ENCODE measurements at places on chromosomes 3 and 15.

DNA sequence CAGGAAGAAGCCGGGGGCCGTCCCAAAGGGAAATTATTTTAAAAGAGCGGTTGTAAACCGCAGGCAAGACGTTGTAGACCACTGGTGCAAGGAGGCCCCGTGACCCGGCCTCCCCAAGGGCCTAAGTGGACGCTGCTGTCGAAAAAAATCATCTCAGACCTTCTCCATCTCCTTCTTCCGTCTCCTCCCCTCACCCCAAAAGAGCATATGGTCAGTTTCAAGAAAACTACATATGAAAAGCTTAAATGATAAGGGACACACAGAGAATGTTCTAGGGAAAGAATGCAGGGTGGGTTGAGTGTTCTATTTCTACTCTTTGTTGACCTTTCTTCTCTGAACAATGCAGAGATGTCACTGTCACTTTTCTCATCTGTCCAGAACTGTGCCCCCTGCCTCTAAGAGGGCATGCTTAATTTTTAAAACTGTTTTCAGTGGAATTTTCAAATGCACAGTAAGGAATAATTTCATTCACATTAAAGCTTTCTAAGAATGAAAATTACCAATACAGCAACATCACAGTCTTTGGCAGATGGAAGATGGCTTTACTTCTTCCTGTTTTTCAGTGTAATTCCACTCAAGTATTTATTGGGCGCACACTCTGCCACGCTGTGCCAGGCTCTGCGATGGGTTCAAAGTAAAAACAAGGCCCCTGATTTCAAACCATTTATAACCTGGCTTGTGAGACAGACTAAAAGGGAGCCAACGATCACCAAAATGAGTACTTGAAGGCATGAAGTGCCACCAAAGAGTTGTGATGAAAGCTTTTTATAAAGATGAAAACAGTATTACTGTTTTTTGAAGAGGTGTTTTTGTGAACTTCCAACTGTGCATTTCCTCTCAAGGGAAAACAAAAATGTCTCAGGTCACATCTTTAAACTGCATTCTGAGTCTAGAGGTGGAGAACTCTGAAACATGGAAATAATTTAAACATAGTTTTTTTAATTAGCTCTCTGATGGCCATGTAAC lies 891 bp upstream of the TOP2B start:
- no peak for DNase-seq

DNA sequence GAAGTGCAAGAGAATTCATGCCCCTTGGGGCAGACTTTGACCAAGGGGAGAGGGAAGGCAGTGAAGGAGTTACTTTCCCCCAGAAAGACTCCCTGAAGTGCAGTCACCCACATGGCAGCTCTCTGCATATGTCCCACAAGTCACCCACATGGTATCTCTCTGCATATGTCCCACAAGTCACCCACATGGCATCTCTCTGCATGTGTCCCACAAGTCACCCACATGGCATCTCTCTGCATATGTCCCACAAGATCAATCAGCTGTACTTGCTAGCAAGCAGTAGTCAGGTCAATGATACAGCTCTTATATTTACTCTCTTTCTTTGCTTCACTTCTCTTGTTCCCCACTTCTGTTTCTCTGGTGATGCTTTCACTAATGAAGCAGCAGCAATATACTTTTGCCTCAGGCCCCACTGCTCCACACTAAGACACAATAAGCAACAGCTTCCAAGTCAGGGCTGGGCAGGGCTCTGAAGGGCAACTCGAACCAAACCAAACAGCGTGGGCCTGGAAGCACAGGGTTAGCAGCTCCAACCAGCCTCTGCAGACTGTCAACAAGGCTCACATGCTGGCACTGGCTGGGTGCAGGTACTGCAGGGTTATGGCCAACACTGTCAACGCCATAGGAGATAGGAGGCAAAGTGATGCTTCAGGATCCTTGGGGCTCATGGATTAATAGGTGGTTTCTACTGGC lies 46.7 kb downstream of the THBS1 start:
- no peak for DNase-seq

DNA sequence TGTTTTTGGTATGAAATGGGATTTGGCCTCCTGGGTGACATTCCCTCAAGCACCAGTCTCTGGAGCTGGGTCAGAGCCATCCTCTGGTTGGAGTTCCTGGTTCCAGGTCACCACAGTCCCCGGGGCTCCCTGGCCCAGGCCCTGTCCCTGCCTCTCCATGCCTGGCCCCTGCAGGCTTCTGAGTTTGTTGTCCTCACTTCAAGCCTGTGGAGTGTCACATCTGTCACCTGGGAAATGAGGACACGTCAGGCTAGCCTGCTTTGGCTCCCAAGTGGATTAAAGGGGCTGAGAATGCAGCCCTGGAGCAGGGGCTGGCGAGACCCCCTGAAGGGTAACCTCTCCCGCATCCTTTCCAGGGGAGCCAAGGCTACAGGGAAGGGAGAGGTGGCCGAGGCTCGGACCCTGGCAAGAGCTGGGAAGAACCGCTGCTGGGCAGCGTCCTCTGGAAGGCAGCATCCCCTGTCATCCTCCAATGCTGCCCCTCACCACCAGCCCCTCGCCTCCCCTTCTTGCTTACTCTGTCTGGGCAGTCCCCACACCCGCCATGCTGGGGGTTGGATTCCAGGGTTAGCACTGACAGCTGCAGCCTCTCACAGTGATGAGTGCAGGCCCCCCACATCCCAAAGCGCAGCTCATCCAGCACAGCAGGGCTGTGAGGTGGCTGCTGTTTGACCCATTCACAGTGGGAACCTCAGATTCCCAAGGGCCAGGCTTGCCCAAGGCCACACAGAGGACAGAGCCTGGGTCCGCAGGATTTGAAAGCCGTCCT lies 75.5 kb upstream of the IQSEC1 start:
- no peak for DNase-seq

GRCh38 chr3:151268267-151269235 lies 9.8 kb downstream of the P2RY14 start:
- no peak for DNase-seq

Measured in activated CD4-positive, CD25-positive, alpha-beta regulatory T cell treated with anti-CD3 and anti-CD28 coated beads, Interleukin-2, amount 50 U/mL, for 16 hours (primary cell).